ENCODE measurements at places on chromosomes 12 and 14.

- no peak for DNase-seq
These were observed 4.1 kb upstream of the CSAD start for GRCh38 chr12:53184828-53185227.

DNA sequence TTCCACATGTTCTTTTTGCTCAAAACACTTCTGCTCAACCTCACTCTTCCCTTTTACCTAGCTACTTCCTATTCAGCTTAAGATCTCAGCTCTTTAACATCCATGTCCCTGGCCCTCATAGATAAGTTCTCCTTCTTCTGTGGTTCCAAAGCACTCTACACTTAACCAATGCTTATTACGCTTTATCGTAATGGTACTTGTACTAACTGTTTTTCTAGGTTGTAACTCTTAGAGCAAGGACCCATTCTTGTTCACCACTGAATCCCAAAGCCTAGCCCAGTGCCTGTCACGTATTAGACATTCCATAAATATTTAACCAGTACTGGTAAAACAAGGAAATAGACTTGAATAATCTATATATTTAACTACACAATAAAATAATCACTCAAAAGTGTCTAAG, 5.3 kb downstream of the SLC41A2 start:
- no peak for DNase-seq

DNA sequence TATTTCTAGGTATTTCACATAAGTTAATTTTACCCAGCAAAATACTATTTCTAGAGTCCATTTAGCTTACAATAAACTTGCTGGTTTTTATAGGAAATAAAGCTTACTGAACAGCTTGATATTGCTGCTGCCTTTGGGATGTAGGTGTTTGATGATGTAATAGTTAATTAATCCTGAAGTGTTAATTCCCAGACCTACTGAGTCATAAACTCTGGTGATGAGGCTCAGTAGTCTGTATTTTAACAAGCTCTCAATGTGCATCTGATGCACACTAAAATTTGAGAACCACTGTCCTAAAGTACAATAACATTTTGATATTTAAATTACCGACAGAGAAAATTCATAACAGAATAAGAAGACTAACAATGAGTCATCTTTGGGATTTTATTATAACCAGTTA, 168.4 kb downstream of the FUT8 start:
- no peak for DNase-seq

GRCh38 chr12:16245209-16245608, 32.3 kb downstream of the SLC15A5 start:
- no peak for DNase-seq

DNA sequence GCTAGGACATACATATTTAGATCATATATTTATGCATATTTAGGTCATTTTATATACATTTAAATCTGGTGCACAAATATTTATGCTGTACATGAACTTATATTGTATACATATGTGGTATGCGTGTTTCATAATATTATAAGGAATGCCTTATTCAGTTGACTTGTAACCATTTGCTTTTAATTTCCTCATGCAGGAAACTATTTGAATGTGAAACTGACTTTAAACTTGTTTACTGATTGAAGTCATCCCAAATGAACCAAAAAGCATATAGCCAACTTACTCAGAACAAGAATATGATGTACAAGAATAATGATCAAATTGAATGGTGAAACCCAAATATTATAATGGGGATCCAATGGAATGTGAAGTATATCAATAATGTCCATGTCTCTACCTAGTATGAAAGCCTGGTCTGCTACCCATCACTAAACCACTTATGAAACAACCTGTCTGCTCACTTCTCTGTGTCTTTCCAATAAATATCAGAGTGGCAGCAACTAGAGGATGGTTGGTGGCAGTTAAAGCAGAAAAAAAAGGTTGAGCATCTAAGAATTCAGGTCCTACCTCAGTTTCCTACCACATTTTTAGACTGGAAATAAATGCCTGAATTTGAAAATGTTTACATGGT, 38.3 kb downstream of the RPS6KA5 start:
- DNase-seq = no peak

DNA sequence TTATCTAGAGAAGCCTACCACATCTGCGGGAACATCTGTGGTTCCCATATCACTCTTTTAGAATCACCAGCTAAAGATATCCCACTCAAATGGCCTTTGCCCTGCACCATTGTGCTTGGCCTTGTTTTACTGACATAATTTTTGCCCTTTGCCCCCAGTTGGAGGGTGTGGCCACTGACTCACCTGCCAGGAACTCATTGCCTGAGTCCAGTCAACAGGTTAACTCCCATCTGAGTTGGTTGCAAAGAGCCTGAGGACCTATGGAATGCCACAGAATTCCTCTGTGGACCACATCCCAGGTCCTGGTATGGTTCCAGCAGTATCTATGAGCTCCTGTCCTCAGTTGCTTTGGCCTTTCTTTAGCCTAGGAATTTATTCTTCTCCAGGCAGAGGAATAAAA, 55.7 kb upstream of the PTGR2 start:
- DNase-seq = no peak

DNA sequence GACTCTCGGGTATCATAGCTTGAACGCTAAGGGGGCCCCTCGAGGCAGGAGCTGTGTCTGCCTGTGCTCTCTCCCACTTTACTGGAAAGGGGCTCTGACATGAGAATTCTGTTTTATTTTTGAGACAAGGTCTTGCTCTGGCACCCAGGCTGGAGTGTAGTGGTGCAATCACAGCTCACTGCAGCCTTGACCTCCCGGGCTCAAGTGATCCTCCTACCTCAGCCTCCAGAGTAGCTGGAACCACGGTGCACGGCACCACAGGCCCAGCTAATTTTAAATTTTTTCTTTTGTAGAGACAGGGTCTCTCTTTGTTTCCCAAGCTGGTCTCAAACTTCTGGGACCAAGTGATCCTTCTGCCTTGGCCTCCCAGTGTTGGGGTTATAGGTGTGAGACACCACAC, 77.7 kb downstream of the PAPOLA start:
- no peak for DNase-seq
